WTC11 (cell line): ENCODE measurements at places on chromosomes 13 and 19.

DNA sequence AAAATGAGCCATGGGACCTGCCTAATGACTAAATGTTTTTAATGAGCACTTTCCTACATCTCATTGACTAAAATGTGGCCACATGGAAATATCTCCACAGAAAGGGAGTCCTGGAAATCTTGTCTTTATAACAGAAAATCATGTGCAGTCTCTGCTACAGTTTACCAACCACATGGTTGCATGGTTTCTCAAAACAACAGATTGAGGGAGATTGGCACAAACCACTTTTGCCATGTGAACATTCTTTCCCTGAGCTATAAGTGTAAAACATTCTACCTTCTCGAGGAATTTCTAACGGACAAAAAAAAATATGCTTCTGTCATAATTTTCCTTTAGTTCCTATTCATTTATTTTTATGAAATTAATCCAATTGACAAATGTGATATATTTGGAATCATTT lies 218.9 kb upstream of the SLITRK5 start:
- DNase-seq = no peak

DNA sequence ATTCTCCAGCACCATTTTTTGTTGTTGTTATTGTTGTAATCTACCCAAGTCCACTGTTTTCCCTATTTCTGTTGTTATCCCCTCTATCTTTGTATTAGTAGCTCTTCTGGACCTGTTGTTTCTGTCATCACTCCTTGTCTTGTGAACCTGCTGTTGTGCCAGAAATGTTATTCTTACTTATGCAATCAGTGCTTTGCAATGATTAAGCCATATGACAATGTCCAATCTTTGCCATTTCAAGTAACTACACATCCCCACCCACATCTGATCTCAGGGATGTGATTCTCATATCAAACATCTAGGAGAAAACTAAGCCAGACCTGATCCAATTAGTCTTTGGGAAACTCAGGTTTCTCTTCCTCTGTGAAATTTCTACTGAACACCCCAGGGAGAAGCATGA lies 472.6 kb upstream of the KLHL1 start:
- no peak for DNase-seq

DNA sequence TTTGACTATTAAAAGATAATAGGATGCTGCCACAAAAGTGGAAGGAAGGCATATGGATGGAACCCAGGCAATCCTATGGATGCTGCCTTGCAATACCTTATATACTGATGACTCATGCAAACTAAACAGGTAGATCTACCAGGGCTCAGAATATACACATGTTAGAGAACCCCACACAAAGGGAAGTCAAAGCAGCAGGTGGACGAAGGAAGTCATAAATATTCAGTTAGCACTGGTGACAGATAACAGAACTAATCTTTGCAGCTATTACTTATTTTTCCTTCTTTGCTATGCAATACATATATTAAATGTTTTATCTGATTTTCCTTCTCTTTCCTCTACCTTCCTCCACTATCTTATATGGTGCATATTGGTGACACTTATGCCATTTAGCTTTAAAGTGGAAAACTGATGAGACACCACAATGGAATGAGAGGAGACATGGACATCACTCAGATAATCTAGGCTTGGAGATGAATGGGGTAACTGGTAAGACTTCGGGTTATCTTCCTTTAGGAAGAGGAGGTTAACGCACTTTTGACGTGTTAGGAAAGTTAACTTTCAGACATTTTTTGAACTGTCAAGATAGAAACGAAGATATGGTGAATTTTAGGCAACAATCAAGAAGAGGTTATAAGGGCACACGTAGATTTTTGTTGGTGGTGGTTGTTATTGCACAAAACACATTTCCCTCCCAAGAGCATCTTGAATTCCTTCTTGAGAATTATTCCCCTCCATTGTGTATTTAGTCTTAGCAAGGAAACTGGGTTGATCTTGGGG lies 39.8 kb upstream of the MBNL2 start:
- DNase-seq = no peak

DNA sequence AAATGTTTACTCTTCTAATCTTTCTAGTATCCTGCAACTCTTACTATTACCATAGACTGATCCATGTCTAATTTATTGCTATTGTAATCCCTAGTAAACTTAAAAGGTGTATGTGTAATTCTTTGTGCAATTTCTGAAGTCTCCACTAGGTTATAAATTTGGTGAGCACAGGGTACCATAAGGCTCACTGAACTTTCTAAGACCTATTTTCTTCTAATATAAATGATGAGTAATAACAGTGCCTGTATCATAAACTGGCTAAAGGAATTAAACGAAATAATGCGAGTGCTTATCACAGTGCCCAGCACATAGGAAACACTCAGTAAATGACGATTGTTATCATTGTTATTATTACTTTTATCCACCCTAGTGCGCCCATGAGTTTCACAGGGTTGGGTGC lies 119.1 kb downstream of the KLF12 start:
- no peak for DNase-seq

GRCh38 chr13:112053744-112054615 lies 13.0 kb upstream of the SOX1 start:
- DNase-seq = peak; percentile 33

- DNase-seq = no peak
These were observed 787.8 kb downstream of the LIG4 start for GRCh38 chr13:107427536-107427935.

- DNase-seq = no peak
These were observed 413.9 kb downstream of the MZT1 start for GRCh38 chr13:72313546-72313945.

GRCh38 chr13:97369261-97369893 lies 64.6 kb upstream of the RAP2A start:
- no peak for DNase-seq

- no peak for DNase-seq
These were observed 114.1 kb downstream of the TNFSF13B start for GRCh38 chr13:108383667-108384066.

DNA sequence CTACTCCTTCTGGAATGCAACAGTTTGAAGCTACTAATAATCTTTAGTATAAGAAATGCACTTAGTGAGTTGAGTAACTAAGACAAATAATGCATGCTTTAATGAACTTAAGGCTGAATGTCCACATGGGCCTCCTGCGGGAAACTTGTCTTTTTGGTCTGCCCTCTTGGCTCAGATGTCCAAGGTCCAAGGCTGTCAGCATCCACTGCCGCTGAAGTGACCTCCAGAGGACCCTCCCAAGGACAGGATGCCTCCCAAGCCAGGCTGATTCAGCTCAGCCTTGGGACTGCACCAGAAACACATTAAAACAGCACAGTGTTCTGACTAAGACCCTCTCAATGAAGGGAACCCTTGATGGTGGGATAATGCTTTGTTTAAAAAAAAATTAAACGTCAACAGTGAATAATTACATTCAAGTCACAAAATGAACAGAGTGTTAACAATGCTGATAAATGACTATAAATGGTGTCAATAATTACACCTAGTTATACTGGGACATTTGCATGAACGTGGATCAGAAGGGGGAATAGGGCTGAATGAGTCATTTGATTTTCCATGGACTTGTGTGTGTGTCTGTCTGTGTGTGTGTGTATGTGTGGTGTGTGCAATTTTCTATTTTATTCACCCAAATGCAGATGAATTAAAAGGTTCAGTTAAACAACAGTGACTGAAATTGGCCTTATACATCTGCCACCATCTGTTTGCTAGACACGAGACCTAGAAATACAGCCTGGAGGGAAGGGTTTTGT lies 150.5 kb downstream of the COL4A1 start:
- no peak for DNase-seq
